ENCODE measurements at places on chromosomes 2 and 18. TPM values are rescaled to one million over a fixed set of nuclear protein-coding genes. Genes with fewer than 3 reads are reported as not detected.

LAMA3 gene
- total RNA-seq: 0.05 TPM

DCDC2C gene
- total RNA-seq: not detected

SULT1C2 gene
- not detected for total RNA-seq

RAX gene
- total RNA-seq: not detected
